HFF-Myc (cell line): ENCODE measurements at places on chromosomes 12 and 14.

GRCh38 chr12:16606991-16607390 lies 1.0 kb upstream of the LMO3 start:
- no peak for DNase-seq

GRCh38 chr14:62289471-62289870 lies 527.3 kb downstream of the SNAPC1 start:
- DNase-seq: no peak

- no peak for DNase-seq
These were observed 583.5 kb upstream of the TBX3 start for GRCh38 chr12:115267464-115267863.

GRCh38 chr12:57087010-57087690 lies 1.8 kb upstream of the NAB2 start:
- DNase-seq: no peak

DNA sequence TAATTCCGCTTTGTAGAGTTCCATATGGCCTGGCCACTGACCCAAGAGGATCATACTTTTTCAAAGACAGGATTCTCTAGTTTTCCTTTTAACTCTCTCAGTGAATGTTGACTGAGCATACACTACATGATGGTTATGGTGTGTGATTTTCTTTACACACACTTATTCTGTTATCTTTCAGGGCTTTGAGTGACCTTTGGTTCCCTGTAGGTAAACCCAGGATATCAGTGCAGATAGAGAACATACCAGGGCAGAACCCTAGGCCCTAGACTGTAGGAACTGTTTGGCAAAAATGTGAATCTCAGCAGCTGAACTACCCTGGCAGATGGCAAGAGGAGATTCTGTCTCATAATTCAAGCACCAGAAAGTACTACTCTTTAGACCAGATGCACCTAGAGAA lies 159.6 kb downstream of the KCNA5 start:
- DNase-seq: no peak

DNA sequence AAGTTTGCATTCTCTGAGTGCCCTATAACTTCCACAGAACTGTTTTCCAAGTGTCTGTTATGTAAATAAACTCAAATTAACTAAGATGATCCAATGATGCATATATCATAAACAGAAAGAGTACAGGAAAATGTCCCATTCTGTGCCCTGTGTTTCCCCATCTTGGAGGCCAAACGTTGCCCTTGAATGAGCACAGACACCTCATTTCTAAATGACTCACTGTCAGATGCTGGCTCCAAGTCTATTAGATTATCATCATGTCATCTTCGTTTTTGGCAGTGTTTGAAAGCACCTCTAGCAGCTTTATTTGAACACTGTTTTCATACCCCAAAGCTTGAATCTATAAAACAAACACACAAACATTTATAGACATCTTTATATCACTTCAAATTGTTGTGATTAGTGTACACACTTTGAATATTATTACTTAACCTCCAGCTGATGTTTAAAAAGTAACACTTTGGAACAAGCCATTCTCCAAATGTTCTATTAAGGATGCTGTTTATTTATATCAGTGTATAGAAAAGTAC lies 424.2 kb downstream of the NOVA1 start:
- no peak for DNase-seq

DNA sequence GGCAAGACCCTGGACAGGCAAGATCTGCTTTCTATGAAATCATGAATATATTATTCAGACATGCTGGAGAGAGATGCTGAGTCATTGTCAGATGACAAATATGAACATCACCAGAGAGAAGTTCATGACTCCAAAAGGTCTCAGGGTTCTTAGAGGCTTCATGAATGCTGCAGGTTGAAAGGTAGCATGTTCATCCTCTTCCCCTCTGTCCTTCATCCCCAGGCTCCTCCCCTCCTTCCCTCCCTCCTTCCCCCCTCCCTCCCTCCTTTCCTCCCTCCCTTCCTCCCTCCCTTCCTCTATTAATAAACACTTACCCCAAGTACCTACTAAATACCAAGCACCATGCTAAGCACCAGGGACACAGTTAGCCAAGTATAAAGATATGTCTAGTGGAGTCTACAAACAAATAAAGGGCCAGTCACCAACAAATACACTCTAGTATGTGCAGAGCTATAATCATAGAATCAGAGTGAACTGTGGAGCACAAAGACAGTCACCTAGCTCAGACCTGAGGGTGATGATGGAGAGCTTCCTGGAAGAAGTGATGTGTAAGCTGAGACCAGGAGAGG lies 46.2 kb downstream of the RPH3A start:
- no peak for DNase-seq

DNA sequence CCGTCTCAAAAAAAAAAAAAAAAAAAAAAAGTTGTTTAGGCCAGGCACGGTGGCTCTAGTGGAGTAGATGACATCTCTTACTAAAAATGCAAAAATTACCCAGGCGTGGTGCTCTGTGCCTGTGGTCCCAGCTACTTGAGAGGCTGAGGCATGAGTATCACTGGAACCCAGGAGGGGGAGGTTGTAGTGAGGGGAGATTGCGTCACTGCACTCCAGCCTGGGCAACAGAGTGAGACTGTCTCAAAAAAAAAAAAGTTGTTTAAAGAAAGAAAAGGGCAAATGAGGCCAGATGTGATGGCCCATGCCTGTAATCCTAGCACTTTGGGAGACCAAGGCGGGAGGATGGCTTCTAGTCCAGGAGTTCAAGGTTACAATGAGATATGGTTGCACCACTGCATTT lies 36.6 kb upstream of the SPPL3 start:
- DNase-seq: no peak

GRCh38 chr14:68675233-68675577 lies 117.7 kb downstream of the ZFP36L1 start:
- DNase-seq: no peak

GRCh38 chr12:108935159-108935763 lies 55.4 kb downstream of the DAO start:
- DNase-seq: no peak

DNA sequence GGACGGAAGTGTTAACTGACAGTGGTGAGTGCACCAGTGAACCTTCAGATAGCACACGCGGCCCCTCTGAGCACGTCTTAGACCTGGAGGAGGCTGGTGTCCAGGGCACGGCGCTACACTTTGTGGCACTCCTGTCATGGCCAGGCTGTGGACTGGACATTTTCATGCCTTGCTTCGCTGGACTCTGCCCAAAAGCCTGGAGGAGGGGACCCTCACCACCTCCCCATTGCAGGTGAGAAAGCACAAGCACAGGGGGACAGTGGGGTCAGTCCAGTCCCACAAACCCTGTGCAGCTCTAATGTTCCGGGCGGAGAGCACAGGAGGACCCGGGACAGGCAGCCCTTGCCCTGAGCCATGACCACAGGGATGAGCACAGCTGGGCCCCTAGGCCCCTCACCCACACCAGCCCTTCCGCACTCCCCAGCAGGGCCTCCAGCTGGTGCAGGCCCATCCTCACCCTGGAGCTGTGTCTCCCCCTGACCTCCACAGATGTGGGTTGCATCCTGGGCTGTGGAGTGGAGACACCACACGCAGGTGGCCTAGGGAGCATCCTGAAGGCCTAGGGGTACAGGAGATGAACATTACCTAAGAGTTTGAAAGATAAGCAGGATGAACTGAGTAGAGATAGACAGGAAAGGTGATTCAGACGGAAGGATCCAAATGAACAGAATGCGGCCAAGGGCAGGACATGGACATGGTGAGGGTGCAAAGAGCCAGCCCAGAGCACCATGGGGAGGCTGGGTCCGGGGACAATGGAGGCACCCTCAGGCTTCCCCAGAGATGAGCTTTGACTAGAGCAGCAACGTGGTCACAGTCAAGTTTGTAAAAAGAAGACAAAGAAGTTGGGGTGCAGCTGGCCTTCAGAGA lies 132.8 kb downstream of the BCL11B start:
- DNase-seq: no peak

DNA sequence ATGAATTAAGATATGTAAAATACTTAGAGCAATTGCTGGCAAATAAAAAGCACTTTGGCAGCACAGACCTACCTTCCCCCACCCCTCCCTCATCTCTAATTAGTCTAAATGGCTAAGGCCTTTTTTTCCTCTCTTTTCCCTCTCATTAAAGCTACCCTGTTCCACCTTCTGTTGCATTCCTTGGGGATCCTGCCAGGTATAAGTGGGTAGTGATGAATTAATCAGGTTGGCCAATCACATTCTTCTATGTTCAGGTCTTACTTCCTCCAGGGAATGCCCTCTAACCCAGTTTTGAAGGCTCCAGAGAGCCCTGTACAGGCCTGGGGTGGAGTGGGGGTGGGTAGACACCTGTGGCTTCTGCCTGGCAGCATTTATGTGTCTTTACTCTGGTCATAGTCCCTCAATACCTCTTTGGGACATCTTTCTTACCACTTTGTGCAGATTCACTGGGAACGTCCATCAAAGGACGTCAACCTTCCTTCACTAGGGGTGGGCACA lies 28.4 kb downstream of the HSPB8 start:
- no peak for DNase-seq

- DNase-seq: no peak
These were observed 17.7 kb upstream of the CD27 start for GRCh38 chr12:6426882-6427671.

GRCh38 chr14:79573486-79573885 lies 637.8 kb downstream of the DIO2 start:
- no peak for DNase-seq

DNA sequence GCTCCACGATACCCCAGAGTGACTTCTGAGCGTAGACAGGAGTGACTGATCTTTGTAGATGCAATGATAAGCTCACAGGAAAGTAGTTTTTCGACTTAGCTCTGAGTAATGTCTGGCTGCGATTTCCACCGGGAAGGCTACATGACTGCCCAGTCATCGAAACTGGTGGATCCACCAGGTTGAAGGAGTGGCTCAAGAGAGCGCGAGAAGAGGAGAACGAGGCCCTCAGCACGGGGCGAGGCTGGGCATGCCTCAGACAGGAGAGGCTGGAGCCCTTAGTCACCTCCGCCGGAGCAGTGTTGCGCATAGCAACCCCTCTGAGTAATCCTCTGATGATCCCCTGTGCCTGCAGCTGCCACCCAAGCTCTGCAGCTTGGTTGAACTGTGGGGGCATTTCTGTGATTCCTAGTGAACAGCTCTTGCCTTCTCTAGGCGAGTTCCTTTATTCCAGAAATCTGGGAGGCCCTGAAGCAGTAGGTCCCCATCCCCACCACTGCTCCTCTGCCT lies 25.6 kb downstream of the ELK3 start:
- no peak for DNase-seq

GRCh38 chr14:41749429-41749828 lies 142.8 kb downstream of the LRFN5 start:
- DNase-seq: no peak

- DNase-seq: no peak
These were observed 286.7 kb downstream of the ZFP36L1 start for GRCh38 chr14:68506021-68506644.

- DNase-seq: no peak
These were observed 50.5 kb downstream of the IRF2BPL start for GRCh38 chr14:76977793-76978720.

DNA sequence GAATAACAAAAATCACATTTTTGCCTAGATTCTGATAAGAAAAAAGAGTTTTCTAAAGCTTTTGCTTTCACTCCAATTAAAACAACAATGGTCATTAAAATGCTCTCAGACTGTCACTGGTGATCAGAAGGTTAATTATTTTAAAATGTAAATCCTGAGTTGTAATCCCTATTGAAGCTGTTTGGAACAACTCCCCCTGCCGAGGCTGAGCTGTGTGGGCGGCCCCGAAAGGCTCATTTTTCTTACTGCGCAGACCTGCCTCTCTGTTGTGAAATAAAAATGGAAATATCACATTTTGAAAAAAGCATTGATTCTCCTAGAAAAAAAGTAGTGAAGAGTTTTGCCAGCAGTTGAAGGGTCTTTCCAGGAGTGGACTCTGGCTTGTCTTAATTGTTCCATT lies 174.8 kb upstream of the CDKN3 start:
- DNase-seq: no peak

GRCh38 chr12:21265932-21266331 lies 68.8 kb downstream of the SLCO1A2 start:
- DNase-seq: no peak

DNA sequence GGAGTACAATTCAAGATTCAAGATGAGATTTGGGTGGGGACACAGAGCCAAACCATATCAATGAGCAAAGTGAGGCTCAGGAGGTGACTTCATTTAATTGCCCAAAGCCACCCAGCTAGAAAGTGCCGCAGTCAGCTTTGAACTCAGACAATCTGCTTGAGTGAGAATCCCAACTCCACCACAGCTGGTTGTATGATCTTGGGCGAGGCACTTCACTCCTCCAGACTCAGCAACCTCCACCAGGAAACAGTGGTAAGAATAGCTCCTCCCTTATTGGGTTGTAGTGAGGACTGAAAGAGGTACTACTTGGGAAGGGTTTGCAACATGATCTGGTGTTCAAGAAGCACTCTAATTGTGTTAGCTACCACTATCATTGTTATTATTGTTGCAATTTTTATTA lies 129.2 kb upstream of the RFLNA start:
- DNase-seq: no peak

DNA sequence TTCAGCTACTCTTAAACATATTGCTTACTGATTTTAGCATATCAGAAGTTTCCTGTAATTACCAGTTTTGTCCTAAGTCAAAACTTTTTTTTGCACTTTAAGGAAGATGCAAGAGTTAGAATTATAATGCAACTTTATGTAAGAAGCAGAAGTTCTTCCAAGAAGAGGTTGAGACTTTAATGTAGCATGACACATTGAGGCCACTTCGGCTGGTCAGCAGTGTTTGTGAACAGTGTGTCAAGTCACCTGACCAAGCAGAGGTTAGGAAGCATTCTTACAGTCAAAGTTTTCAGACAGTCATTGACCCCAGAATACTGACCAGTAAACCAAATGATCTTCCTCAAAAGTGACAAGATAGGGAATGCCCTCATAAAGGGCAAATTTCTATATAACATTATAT lies 15.2 kb downstream of the FGFR1OP2 start:
- no peak for DNase-seq

DNA sequence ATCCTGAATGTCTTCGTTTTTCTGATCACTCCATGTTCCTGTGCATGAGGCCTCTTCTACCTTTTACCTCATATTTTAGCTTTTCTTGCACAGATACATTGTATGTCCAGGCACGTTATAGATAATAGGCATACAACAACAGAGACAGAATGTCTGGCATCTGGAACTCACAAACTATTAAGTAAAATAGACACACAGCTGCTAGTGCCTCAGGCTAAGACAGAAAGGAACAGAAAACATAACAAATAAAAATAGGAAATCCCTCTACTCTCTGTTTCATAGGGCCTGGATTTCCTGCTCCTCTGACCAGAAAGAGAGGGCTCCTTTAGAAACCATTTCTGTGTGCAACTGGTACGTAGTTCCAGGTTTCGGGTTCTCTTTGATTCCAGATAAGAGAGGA lies 48.6 kb downstream of the ATXN7L3B start:
- DNase-seq: no peak

- no peak for DNase-seq
These were observed 168.5 kb downstream of the NAV3 start for GRCh38 chr12:77999074-77999715.

DNA sequence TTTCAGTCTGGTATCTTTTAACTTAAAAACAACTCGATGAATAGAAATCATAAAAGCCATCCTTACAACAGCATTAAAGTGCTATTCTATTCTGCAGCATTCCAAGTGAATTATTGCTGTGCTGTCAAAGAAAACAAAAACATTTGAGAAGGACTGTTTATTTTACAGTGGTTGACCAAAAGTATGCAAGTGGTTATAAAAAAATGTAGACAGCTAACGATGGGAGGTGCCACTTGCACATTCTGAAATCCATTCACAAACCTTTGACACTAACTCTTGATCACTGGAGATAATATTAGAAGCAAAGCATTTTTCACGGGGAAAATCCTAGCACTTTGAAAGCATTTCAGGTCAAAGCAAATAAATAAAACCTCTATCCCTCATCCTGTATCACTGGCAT lies 55.6 kb downstream of the HMGA2 start:
- DNase-seq: no peak
